Frontal cortex (tissue), 4 donors: ENCODE measurements at places on chromosomes 1 and 21. TPM values are rescaled to one million over a fixed set of nuclear protein-coding genes. Genes with fewer than 3 reads are reported as not detected.

OR10T2 gene
- not detected for total RNA-seq

KRTAP19-4 gene
- not detected for total RNA-seq

SHE gene
- total RNA-seq, result 2.0 TPM

CLIC4 gene
- total RNA-seq, result 106 TPM

- DNase-seq, result no peak
These were observed 53.0 kb upstream of the ADORA3 start for GRCh38 chr1:111556325-111557037.

DNA sequence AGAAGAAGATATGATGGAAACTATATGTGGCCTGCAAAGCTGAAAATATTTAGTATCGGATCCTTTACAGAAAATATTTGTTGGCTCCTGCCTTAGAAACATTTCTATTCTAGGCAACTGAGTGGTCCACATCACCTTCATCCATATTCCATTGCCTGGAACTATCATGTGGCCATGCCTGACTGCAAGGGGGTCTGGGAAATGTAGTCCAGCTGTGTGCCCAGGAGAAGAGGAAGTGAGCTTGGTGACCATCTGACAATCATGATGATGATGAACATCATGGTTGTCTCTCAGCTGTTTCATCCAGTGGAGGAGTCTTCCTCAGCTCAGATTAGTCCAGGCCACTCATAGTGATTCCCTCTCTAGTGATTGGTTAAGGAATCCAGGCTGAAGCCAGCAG lies 61.8 kb upstream of the IFNLR1 start:
- DNase-seq, result no peak

- DNase-seq, result no peak
These were observed 2.0 kb downstream of the IFFO2 start for GRCh38 chr1:18954270-18955071.

DNA sequence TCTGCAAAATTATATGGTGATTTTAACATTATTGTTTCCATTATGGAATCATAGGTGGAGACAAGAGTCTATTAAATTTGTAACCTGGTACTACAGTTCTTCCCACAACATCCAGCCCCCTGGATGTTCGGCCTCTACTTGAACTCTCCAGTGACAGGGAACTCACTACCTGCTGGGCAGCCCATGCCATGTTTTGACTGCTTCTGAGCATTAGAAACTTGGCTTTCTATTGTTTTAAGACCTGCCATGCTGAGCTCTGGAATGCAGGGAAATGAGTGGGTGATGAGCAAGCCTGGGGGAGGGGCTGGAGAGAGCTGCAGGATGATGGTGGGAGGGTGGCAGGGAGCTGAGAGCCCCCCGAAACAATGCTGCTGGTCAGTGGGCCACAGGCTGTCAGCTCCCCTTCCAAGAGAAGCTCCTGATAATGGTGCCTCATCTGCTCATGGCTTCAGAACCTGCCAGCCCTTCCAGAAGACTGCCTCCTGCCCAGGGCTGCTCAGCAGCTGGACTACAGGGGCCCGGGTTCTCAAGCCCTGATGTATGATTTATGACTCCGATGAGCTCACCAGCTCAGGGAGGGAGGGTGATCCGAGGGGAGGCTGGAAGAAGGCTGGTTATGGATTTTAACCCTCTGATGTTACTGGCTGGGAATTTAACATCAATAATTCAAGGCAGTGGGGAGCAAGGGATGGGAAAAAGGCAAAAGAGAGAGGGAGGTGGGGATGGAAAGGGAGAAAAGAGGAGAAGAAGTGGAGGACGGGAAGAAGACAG lies 205.0 kb downstream of the HIVEP3 start:
- no peak for DNase-seq

- DNase-seq, result no peak
These were observed 99.1 kb upstream of the RAB3GAP2 start for GRCh38 chr1:220371324-220371723.

DNA sequence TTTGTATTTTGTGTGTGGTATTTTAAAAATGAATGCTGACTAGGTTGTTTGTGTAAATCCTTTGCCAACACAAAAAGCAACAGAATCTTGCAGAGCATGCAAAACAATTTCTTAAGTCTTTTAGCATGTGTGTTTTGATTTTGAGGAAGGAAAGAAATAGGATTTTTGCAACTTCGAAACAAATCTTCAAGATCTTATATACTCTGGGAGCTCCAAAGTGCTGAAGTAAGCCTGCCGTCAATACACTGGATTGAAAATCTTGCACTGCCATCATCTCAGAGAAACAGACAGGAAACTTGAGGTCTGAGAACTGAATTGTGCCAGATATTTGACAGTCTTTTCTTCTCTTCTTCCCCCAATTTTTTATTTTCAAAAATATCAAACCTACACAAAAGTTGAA lies 29.3 kb upstream of the DISP1 start:
- no peak for DNase-seq

DNA sequence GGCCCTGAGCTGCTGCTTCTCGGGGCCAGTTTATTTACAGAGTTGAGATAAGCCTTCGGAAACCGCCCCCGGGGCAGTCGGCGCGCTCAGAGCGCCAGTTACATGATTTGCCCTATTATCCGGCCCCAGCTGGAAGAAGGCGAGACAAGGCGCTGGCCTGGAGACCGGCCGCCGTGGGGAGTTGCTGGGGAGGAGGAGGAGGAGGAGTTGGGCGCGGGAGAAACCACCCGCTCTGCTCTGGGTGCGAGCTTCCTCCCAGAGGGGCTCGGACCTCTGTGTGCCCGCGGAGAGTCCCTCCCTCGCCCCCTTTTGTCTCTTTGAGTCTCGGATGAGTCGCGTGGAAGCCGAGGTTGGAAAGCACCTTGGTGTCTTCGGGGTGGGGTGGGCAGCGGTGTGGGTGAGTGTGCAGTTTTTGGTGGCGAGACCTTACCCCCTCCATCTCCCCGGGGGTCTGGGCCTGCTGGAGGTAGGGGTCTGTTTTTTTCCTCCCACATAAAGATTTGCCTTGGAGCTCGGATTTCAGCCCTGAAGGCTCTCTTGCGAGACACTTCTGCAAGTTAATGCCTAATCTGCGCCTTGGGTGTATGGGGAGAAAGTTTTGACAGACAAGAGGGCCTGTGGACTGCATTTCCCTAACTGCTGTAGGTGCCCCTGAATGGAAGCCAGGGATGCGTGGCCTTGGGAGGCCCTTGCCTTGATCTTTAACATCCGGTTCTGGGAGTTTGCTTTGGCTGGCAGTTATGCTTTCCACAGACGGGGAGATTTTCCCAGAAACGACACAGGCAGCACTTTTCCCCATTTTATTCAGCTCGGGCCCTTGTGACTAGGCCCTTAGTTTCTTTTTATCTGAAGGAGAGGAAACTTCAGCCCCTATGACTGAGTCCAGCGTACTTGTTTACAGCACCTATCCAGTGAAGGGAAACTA lies 80.0 kb downstream of the NDUFS5 start:
- no peak for DNase-seq

- no peak for DNase-seq
These were observed 15.0 kb upstream of the FAM131C start for GRCh38 chr1:16088351-16088911.

DNA sequence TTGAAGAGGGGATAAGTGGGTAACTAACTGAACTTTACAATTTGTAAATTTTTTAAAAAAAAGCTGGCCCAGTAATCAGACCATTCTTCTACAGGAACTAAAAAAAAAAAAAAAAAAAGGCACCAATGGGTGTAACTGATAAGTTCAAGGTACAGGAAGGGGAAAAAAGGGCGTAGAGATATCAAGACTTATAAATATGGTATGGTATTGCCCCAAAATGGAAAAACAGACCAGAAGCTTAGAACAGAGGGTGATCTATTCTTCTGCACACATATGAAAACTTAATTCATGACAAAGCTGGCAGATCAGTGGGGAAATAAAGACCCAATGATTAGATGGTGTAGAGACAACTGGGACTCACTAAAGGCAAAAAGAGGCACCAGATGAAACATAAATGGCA lies 58.9 kb downstream of the LHX4 start:
- DNase-seq, result no peak

DNA sequence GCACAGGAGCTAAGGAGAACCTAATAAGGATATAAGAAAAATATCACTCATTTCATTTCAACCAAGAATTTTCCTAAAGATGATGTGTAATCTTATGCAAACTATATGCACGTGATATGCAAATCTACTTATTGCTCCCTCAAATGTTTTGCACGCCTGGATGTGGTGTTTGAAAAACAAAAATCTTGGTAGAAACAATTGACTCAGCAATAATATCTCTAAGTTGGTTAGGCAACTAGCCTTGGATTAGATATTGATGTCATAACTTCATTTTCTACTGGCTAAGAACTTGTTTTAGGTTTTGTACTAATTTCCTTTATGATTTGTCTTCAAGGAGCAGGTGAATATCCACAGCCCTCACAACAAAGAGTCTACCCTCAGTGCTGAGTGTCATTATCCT lies 164.6 kb downstream of the TM2D1 start:
- no peak for DNase-seq

- DNase-seq, result no peak
These were observed 102.7 kb downstream of the HMGB4 start for GRCh38 chr1:33966346-33967141.
